ENCODE measurements at places on chromosomes 7 and 10.

GRCh38 chr7:92448205-92448747 lies 994 bp downstream of the GATAD1 start:
- peak; percentile 45 for DNase-seq

DNA sequence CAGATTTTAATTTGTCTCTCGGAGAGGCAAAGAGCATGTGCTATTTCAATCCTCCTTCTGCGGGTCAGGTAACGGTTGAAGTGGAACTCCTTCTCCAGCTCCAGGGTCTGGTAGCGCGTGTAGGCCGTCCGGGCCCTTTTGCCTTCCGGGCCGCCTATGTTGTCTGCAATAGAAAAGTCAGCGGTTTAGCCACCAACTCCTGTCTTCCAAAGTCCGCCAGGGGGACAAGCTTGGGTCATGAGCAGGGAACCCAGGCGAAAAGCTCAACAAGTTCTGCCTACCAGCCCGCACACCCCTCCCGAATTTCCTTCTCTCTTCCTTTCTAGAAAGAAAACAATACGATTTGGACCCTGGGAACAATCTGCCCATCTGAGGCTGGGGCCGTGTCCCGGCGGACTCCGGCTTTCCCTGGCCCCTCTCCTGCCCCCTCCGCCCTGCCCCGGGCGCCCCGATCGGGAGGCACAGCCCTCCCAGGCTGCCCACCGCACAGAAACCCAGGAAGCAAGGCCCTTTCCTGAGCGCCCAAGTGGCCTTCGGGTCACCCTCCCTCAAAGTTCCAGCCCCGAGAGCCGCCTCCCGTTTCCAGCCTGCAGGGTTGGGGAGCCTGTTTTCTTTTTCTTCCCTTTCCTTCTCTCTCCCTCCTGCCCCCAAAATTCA lies 1.4 kb downstream of the HOXA5 start:
- no peak for DNase-seq

GRCh38 chr7:90111-91063 lies 102.0 kb upstream of the FAM20C start:
- no peak for DNase-seq

GRCh38 chr10:80462981-80463741 lies 9.1 kb downstream of the TSPAN14 start:
- no peak for DNase-seq

- DNase-seq: no peak
Measured at GRCh38 chr7:30727061-30727945, 24.6 kb upstream of the INMT start.

- DNase-seq: no peak
Measured at GRCh38 chr7:78333530-78334425, 535.2 kb downstream of the PHTF2 start.

DNA sequence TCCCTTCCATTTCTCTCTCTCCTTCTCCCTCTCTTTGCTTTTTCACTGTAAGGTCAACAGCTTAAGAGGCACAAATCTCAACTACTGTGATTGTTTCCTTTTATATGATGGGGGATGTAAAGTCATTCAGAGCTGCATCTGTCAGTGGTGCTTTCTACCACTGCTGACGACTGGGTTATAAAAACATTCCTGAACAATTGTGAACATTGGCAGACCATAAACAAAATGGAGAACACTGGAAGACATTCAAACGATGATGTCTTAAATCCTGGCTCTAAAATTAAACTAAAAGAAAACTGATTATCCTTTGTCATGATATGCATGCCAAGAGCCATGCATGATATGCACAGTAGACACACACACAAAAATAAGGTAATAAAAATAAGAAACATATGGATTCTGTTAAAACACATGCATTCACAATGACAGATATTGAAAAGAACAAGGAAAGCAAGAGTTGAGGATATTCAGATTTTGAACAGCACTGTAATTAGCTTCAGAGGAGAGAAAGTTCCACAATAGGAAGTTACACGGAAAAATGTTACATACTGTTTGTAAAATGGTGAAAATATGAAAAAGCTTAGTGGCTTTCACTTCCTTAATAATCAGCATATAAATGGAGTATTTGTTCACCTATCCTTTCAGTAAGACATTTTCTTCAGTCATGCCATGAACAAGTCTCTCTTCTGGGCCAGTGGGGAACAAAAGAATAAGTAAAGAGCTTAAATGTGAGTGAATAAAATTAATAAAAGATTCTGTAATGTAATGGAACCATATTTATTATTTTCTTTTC lies 89.2 kb downstream of the RNLS start:
- no peak for DNase-seq

DNA sequence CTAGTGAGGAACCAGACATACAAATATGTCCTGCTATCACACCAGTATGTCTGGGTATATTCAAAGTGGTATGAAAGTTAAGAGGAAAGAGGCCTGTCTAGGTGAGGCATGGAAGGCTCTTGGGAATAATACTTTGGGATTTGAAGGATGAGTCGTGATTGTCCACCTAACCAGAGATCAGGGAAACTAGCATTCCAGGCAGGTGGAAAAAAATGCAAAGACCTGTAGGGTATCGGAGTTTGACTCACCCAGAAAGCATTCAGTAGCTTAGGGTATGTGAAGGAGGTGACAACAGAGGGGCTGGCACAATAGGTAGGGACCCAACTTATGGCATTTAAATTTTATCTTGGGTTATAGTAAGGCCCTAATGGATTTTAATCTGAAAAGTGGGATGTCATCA lies 950 bp upstream of the GCC1 start:
- no peak for DNase-seq

GRCh38 chr10:124688889-124689670 lies 55.1 kb downstream of the FAM53B start:
- peak; percentile 29 for DNase-seq

DNA sequence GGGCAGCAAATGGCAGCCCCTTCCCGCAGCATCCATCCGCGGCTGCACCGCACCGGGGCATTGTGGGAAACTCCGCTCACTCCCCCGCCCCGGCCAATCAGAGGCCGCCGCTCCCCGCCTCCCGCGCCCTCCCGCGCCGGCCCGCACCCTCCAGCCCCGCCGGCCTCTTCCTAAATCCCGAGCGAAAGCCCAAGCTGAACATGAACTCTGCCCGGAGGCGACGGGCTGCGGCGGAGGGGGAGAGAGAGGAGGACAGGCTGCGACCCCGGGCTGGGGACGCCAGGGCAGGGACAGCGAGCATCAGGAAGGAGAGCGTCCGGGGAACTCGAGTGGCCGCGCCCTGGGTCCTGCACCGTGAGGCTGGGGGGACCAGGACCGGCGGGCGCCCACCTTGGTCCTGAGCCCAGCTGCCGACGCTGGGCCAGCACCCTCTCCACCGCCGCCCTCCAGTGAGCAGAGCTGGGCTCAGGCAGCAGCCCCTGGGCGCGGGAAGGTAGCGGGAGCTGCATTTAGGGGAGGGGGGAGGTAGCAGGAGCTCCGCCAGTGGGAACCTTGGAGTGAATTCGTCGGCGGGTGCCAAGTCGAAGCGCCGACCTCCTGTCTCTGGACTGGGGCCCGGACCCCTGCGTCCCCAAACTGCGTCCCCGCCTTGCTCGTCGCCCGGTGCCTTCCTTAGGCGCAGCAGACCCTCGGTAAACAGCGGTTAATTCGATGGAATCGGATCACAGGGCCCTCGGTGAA lies at the start of gene DGKI:
TSS of gene DGKI (minus strand) at position 148 of the 741 bp plus-strand sequence.
- DNase-seq: no peak
